T-helper 9 cell (primary cell): ENCODE measurements at places on chromosomes 5 and 9.

DNA sequence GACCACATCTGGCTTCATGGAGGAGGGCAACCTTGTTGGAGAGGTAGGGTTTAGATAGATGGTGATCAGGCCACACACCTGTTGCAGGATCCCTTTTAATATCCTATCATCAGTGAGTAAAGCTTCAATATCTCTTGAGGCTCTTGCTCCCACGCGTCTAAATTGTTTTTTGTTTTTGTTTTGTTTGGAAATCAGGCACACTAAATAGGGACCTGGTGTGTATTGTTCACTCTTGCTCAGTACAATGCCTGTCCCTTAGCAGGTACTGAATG is 2.6 kb upstream of the TMEM268 start:
- no peak for DNase-seq

- no peak for DNase-seq
Observed at GRCh38 chr9:70131296-70131695, 87.6 kb downstream of the MAMDC2 start.

DNA sequence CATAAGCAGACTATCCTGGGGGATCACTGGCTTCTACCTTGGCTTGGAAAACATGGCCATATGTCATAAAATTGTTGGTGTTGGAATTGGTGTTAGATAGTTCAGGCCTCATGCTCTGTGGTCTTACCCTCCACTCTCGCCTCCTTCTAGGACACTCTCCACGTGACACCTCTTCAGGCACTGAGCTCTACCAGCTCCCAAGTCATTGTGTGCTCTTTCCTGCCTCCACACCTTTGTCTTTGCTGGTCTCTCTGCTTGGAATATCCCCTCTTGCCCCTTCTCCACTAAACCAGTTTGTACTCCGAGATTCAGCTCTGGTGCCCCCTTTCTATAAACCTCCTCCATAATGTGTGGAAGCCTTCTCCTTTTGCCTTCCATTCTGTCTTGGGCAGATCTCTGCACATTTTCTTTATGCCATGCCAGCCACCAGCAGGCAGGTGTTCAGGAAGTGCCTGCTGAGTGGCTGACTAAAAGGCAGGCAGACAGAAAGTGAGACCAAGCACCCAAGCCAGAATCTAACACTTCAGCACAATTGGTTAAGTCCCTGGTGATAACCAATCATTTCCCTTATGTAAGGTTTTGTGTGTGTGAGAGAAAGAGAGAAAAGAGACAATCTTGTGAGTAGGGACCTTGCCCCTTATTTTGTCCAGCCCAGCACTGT is 37.7 kb downstream of the SAR1B start:
- DNase-seq, result no peak

GRCh38 chr5:78771260-78772205 is 123.0 kb upstream of the LHFPL2 start:
- no peak for DNase-seq

DNA sequence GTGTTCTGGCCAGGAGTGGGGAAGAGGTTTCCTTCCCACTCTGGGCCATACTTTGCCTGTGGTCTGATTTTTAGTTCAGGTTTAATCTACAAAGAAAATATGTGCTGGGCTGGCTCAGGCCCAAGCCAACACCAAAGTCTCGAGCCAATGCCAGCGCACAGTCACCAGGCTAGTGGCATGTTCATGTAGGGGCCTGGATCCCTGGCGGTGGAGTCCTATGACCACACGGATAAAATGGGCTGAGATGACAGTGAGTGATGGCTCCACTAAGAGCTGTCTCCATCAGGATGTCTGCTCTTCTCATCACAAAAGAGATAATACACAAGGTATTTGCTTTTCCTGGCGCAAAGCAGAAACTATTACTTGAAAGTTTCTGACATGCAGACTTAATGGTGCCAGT is 92.9 kb upstream of the PTPN3 start:
- no peak for DNase-seq

DNA sequence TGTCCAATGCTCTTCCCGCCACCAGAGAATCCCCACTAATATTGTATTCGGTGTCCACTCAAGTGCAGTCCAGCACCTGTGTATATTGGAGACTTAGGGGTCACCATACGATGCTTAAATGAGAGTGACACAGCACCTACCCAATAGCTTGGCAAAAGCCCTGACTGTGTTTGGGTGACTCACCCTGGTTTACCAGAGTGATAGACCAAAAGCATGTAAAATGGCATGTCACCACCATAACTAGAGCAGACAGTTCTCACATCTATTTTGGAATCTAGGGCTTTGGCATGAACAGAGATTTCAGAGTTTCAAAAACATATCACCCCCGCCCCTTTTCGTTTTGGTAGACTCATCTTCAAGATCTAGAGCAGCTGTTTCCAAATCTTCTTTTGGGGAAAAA is 217.3 kb upstream of the RASEF start:
- DNase-seq, result no peak

GRCh38 chr9:133943036-133943780 is 48.9 kb downstream of the VAV2 start:
- DNase-seq, result no peak

DNA sequence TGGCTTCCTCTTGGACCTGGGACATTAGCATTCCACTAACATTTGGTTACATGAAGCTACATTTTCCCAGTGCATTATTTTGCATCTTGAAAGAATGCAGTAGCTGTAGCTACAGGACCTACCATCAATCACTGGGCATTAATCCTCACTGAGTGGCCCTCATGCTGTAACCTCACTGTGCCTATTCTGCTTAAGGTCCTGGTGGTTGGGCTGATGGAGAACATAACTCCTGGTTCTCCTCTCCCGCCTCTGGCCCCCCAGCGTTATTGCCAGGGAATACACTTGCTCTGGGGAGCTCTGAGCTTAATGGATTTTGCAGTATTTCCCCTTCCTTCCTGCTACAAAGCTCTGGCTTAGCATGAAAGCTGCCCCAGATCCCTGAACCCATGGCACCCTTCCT is 111.5 kb upstream of the EQTN start:
- no peak for DNase-seq

DNA sequence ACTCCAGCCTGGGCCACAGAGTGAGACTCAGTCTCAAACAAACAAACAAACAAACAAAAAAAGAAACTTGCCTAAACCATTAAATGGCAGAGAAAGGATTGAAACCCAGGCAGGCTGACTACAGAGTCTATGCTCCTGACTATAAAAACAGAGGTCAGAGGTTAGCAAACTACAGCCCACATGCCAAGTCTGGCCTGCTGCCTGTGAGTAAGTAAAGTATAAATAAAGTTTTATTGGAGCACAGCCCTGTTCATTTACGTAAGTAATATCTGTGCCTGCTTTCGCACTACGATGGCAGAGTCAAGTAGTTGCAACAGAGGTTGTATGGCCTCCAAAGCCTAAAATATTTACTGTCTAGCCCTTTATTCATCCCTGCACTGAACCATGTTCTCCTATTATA is 11.6 kb downstream of the POLR1E start:
- no peak for DNase-seq

DNA sequence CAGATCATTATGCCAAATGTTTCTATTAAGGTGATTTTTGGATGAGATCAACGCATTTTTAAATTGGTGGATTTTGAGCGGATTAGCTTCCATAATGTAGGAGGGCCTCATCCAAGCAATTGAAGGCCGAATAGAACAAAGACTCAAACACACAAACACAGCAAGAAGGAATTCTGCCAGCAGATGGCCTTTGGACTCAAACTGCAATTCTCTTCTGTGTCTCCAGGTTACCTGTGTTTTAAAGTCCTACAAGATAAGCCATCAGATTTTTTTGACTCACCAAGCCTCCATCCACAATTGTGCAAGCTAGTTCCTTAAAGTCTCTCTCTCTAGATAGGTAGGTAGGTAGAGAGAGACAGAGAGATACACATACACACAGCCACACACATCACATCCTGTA is 25.5 kb downstream of the CDH6 start:
- DNase-seq, result no peak

DNA sequence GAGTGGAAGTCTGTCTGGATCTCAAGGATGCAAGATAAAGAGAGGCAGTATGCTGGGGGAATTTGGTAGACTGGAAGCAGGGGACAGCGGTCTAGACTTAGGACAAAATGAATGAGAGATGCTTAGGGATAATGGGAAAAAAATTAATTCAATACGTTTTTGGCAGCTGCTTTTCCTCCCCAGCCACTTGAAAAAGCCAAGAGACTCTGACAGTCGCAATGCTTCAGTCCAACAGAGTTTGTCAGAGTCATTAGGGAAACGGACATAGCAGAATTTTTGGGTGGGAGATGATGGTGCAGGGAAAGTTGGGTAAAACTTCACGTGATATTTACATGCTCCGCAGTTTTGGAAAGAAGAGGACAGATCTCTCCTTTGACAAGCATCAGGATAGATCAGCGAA is 129.7 kb downstream of the GOLPH3 start:
- no peak for DNase-seq

DNA sequence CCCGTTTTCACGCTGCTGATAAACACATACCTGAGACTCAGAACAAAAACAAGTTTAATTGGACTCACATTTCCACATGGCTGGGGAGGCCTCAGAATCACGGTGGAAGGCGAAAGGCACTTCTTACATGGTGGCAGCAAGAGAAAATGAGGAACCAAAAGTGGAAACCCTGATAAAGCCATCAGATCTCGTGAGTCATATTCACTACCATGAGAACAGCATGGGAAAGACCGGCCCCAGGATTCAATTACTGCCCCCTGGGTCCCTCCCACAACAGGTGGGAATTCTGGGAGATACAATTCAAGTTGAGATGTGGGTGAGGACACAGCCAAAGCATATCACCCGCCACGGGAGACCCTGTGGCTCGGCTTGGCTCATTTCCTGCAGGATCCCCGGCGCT is 20.2 kb downstream of the EXD3 start:
- DNase-seq, result no peak

GRCh38 chr9:9950813-9951212 is 662.0 kb downstream of the PTPRD start:
- DNase-seq, result no peak

DNA sequence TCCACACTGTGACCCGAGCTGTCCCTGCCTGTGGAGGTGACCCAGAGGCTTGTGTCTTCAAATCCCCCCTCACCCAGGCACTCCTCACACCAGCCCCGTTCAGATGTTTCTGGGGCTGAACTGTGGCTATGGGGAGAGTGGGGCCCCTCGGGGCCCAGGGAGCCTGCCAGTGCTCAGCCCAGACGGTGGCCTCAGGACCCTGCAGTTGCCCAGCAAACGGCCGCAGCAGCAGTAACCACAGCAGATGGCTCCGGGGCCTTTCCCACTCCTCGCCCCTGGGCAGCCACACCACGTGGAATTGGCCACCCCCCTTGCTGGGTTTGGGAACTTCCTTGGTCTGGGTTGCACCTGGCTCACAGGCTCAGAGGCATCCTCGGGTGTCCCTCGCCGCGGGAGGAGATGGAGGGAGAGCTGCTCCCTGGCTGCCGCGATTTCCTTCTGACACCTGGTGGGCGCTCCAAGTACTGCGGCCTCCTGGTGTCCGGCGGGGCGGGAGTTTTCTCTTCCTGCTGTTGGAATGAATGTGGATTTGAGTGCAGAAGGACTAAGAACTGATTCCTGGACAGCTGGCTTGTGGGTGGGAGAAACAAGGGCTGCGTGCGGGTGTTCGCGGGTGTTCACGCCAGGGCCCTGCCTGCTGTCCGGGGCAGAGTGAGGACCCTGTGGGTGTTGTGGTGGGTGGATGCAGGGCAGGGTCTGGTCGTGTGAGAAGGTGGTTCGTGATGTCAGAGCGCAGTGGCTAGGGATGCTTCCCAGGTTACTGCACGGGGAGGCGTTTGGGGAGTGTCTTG is 97.5 kb downstream of the COL5A1 start:
- peak; percentile 26 for DNase-seq

DNA sequence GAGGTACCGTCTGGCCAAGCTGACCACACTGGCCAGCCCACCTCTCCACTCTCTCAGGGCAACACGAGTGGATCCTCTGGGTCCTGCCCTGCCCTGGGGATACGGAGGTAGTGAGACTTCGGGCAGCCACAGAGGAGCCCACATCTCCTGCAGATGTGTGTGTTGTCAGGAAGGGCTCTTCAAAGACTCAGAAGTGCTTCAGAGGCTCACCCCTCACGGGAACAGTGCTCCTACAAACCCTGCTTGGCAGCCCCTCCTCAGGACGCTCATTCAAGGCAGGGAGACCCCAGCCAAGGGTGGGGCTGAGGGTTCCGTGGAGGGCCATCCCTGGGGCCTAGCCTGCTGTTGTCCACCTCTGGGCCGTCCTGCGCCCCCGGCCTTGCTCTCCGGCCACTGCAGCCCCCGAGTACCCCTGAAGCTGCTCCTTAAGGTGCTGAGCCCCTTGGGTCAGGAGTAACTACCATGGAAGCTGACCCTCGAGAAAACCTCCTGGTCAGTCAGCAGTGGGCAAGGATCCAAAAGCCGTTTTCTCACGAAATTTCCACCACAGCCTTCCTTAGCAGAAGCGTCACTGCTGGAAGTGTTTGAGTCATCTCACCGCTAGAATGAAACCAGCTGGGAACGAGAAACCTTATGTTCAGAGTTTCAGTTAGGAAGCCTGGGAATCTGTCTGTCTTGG is 23.2 kb upstream of the LRRC14B start:
- no peak for DNase-seq
